ENCODE measurements at places on chromosomes 2 and 18.

DNA sequence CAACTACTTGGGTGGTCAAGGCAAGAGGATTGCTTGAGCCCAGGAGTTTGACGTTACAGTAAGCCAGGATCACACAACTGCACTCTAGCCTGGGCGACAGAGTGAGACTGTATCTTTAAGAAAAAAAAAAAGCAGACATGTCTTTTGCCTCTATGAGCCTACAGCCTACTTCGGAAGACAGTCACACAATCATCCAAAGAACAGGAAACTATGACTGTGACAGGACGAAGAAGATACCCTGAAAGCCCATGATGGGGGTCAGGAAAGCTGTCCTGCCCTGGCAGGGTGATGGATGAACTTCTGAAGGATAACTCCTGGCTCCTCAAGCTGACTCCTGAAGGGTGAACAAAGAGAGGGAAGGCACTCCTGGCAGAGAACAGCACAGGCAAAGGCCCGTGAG lies 251.7 kb upstream of the SIX2 start:
- DNase-seq, result no peak

DNA sequence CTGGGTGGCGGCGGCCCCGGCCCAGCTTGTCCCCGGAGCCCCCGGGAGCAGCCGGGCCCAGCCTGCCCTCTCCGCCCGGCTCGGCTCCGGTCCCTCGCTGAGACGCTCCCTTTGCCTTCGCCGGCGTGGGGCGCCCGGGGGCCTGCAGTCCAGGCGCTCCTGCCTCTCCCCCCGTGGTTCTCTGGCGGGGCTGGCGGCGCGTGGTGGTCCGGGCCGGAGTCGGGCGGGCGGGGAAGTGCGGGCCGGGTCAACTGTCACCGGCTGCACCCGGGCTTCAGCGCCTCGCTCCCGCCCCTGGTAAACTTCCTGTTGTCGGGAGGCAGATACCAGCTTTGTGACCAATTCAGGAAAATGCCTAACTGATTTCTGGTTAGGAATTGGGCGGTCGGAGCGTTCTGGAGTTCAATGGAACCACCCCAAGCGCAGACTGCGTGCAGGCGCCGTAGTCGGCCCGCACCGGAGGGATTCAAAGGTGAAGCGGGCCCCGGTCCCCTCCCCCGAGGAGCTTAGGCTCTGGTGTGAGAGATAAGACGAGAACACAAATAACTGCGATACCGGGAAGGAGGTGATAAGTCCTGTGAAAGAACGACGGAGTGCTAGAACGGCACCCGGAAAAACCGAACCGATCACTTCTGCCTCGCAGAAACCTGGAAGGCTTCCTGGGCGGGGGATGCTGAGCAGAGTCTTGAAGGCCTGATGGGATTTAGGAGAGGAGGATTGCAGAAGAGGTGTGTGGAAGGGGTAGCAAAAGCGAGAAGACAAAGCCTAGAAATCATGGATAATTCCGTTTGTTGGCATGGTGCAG lies 891 bp downstream of the CAB39 start:
- no peak for DNase-seq

DNA sequence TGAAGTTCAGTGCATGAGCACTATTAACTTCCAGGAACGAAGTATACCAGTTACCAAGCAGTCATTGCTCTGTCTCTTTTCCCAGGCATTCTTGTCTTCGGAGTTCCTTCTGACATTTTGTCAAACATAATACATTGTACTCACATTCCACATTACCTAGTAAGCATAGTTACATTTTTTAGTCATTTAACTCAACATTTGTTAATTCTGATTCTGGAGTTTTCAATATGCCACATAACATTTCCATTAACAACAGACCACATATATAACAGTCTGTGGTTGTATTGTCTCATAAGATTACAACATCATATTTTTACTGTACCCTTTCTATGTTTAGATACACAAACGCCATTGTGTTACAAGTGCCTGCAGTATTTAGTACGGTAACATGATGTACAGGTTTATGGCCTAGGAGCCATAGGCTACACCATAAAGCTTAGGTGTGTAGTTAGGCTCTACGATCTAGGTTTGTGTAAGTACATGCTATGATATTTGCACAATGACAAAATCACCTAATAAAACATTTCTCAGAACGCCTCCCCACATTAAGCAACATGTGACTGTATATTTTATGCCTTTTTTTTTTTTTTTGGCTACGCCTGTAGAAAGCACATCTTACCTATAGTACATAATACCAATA lies 187.1 kb downstream of the DYM start:
- DNase-seq, result no peak

GRCh38 chr2:121545257-121545656 lies 14.6 kb downstream of the RNU4ATAC start:
- no peak for DNase-seq
